ENCODE measurements at places on chromosomes 5 and 9.
A peak's percentile ranks its signal among the peaks of the same experiment; 100 is the strongest.

- no peak for DNase-seq
Observed at GRCh38 chr5:148912714-148913398, 86.4 kb downstream of the ADRB2 start.

GRCh38 chr5:141848744-141849414 lies 29.3 kb downstream of the PCDH1 start:
- DNase-seq, result no peak

DNA sequence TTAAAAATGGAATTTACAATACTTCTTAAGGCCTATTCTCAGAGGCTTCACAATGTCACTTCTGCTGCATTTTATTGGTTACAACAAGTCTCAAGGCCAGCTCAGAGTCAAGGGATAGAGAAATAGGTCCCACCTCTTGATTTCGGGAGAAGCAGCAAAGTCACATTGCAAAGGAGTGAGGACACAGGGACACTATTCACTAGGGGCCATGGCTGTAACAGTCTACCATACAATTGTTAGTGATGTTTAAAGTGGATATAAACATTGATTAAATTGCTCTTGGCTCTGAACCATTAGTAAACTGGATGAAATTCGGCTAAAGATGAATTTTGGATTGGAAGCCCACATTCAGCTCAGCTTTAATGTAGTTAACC lies 21.7 kb upstream of the CMBL start:
- no peak for DNase-seq

DNA sequence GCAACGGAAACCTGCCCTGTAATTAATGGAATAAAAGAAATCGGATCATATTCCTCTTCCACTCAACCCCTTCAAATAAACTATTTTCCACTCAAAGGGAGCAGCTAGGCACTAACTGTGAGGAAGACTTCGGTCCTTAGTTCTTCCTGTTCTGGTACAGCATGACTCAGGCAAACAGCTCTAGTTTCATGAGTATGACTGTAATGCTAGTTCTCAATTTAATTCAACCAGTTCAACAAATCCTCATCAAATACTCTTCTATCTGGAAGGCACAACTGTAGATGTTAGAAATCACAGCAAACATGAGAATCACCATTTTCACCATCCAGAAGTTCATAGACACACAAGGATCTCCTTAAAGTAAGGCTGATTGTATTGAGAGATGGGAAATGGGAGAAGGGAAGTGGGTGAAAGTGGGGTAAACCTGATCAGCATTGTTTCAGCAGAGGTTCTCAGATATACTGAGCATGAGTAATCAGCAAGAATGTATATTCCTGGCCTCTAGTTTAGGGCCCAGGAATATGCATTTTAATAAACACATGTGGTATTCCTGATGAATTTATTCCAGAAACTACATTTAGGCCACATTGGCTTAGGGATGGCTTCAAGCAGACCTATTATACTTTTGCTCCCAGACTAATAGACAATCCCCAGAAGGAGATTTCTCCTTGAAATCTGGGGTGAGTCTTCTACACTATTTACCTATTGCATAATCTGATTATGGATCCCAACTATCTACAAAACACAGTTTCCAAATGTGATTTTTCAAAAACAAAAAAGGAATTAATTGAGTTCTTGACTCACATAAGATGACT lies 141.1 kb upstream of the SLC12A2 start:
- DNase-seq, result no peak

DNA sequence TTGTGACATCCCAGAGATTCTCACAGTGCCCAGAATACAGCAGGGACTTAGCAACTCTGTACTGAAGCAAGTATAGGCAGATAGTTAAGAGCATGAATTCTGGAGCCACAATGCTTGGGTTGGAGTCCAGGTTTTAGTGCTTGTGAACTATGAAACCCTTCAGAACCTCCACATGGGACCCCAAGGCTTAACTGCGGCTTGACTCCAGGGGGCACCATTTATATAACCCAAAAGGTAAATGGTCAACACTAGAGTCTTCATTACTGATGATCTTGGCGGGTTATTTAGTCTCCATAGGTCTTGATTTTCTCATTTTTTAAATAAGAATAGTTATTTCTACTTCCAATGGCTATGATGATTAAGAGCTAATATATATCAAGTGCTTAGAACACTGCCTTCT lies 390.3 kb downstream of the TAF11L14 start:
- no peak for DNase-seq

DNA sequence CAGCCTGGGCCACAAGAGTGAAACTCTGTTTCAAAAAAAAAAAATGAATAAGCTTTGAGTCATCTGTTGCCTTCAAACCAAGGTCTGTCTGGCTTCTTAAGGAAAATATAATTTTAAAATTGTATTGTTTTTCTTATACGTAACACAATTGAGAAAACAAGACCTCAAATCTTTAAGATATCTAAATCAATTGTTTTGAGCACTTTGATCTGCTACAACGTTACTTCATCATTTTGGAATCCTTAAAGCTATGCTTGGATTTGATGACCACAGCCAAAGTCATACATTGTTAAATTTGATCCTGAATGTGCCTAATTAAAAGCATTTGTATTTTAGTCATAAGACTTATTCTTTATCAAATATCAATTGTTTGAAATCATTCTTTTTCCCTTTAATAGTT lies 37.7 kb upstream of the VCAN start:
- DNase-seq, result no peak

- DNase-seq, result no peak
Observed at GRCh38 chr9:107386396-107386795, 103.2 kb downstream of the KLF4 start.

DNA sequence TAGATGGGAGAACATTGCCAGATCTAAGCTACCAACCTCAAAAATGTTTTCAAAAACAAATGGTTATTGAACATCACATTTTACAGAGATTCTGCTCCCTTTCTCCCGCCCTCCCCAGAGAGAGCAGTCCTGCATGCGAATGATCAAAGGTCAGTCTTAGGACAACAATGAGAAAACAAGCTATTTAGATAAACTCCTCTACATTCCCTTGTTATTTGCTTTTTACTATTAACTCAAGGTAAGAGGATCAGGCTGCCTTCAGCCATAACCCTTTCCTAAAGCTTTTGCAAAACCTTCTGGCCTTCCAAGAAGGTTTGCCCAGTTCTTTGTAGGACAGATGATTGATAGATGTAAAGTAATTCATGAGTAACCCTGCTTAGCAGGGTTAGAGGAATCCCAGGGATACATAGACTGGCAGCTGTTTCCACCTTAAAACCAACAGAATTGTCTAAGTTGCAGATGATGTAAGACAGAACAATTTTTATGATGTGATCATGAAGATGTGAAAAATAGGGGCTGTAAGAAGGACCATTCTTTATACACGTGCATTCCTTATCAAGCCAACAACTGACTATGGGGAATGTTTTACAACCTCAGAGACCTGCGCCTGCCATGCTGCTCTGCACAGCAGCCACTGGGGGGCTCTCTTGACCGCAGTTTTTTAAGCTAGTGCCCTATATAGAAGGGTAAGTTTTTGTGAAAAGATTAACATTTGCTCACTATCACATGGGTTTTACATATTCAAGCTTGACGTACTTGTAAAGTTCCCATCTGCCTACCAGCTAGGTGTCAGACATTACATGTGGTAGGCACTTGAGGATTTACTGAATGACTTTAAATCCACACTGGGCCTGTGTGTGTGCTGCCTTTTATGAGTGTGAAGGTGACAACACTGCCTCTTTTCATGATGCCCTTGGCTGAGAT lies 2.3 kb upstream of the ZNF782 start:
- DNase-seq, result peak; percentile 64
